HT1080 (cell line): ENCODE measurements at places on chromosomes 3 and 15. TPM values are rescaled to one million over a fixed set of nuclear protein-coding genes. Genes with fewer than 3 reads are reported as not detected.

DNA sequence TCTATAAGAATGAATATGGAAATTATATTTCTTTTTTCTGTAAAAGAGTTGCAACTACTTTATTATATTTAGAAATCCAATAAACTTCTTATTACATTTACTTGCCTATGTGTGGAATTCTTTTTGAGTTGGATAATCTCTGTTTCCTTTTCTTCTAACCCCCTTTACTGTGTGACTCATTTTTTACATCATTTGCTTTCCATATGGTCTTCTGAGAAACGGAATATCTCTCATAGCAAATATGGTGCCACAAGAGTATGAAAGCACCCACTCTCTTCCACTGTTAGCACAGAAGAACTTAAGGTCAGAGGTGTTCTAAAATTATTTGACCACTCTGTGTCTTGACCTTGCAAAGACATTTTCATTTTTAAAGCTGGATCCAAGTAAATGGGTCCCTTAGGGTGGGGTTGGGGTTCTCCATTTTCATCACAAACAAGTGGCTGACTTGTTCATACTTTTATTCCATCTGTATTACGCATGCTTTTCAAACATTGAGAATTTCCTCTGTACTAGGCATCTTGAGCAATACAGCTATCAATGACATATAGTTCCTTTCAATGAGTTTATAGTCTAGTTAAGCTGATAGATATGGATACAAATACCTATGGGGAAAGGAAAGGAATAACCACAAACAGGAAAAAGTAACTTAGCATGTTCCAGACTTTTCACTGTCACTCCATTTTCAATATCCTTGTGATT is 281.1 kb upstream of the TPRG1 start:
- DNase-seq, result peak; percentile 80

DNA sequence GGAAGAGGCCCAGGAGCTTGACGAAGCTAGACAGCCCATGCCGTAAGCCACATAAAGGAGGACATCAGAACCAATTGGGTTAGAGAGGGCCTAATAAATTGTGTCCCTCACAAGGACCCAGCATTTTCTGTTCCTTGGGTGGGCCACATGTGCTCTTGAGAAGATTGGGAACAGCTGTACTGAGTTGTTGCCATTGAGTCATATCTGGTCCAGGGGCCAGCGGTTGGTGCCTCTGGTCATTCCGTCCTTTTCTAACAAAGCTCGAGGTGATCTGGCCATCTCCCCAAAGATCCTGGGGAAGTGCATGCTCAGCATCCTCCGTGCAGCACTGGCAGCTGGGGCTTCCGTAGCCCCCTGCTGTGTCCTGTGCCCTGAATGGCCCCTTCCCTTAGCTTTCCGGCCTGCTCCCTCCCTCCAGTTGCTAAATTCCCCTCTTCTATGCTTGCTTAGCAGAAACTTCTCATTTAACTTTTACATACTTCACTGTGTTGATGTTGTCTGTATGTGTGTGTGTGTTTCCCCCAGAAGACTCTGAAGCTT is 73.0 kb downstream of the EEFSEC start:
- no peak for DNase-seq

Gene IL17RE
- 0.66 TPM in 1 of 2 replicates, not detected in the other for total RNA-seq

Gene SRGAP3
- 0.37 and 0.69 TPM in 2 replicates for total RNA-seq

GRCh38 chr3:78096488-78097255 is 1056.8 kb downstream of the ROBO2 start:
- peak; percentile 40 for DNase-seq

DNA sequence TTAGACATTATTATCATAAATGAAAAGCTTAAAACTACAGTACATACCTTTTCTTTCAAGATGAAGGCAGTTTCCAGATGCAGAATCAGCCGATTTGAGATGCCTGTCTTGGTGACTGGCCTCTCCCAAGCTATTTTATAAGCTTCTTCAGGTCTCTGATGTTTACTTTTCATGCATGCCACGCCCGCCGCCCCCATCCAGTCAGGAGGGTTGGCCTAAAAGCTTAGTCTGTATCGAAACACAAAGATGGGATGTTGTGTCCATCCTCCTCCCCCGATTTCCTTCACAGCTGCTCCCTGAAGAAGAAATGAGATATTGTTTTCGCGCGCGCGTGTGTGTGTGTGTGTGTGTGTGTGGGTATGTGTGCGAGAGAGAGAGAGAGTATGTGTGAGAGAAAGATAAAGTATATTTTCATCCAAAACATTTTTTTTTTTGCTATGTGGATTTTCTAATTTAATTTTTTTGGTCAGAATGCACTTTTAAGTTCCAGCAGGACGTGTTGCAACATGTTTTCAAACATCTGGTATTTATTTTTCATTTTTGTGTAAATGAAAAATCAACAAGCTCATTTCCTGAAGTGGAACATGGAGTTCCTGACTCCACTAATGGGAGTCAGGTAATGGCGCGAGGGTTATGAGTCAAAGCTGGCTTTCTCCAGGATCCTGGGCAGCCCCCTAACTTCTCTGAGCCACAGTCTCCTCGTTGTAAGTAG is at the start of gene APOD:
TSS of gene APOD (minus strand) at position 110 of the 712 bp plus-strand sequence. CDS start 4,479 bp downstream, outside the sequence.
- no peak for DNase-seq

DNA sequence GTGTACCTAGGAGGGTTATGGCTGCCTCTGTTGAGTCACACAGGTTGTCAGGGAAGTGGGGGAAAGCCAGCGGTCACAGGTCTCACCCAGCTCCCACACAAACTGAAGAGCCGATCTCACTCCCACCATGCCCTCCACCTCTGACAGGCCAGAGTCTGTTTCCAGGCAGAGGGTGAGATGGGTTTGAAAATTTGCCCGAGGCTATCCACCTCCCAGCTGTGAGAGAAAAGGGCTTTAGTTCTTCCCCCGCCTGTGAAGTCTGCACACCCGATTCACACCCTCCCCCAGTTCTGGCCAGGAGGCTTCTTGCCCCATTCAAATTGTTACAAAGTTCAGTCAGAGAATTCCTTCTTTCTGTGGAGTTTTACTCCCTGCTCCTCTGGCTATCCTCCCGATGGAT is 446.9 kb downstream of the EDEM1 start:
- no peak for DNase-seq

DNA sequence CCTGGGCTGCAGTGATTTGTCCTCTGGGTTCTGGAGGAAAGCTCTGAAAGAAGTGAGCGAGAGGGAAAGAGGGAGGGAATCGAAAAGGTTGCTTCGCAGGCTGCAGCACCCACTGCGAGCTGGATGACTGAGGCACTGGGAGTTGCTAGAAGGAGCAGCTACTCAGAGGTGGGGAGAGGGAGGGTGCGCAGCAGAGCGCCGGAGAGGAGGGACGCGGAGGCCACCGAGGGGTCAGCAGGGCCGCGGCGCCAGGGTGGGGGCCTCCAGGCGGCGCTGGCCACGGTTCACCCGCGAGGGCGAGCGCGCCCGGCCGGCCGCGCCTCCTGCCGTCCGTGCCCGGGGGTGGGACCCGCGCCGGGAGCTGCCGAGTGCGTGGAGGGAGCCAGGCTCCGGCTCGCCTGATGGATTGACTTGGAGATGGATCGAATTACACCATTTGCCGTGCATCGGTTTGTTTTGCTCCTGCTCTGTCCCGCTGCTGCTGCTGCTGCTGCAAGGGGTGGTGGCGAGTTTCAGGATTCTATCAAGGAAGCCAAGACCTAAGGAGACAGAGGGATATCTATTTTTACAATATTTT is at the start of gene SEMA6D:
TSS of gene SEMA6D (plus strand) at position 470 of the 577 bp plus-strand sequence. CDS start 42,294 bp downstream, outside the sequence.
- DNase-seq, result peak; percentile 57
